Omental fat pad (tissue), 4 donors: ENCODE measurements at places on chromosomes 7 and 10.

GRCh38 chr10:71727105-71727737 is 7.6 kb upstream of the C10orf105 start:
- DNase-seq, result no peak

GRCh38 chr10:118246332-118247295 is 95.5 kb downstream of the FAM204A start:
- DNase-seq, result no peak

GRCh38 chr10:112287844-112288243 is 4.6 kb downstream of the TECTB start:
- DNase-seq, result no peak

DNA sequence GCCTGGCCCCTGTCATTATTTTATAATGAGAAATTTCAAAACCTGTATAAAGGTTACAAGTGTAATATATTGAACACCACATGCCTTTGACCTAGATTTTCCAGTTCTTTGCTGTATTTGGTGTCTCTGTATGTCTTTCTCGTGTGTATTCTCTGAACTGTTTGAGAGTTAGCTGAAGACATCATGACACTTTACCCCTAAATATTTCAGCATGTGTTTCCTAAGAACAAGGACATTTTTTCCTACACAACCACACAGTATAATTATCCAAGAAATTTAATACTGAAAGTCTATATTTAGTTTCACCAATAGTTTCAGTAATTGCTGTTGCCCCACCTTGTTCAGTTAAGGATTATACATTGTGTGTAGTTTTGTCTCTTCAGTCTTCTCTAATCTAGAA is 14.8 kb downstream of the ZRANB1 start:
- no peak for DNase-seq

- DNase-seq, result no peak
Observed at GRCh38 chr7:70393956-70394355, 738.0 kb upstream of the GALNT17 start.

DNA sequence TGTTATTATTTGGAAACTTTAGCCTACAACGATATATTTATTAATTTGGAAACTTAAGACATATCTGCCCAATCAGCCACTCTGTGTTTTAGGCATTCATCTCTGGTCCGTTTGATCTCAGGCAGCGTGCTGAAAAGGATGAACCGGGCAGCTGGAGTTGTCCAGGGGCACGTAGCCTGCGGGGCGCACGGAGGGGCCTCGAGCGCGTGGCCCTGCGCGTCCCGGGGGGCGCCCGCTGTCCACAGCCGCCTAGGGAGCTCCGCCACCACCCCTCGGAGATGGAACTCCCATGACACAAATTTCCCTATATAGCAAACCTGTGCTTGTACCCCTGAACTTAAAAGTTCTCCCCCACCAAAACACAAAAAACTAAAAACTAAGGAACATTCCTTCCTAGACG is 24.3 kb upstream of the MKI67 start:
- DNase-seq, result no peak

DNA sequence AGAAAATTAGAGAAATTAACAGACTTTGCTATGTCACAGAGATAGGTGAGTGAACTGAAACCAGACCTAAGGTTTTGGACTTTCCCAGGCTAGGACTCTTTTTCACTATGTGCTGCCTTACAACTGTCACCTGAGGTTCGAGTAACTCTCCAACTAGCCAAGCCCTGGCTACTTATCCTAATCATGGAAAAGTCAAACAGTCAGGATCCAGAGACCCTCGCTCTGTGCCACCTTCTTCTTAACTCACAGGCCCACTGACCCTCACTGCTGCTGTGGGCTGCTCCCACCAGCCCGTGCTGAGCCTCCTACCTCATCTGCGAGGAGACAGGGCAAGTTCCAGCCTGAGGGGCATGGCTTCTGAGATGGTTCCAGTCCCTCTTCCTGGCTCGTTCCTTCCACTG is 211.4 kb upstream of the KLF14 start:
- DNase-seq, result no peak

DNA sequence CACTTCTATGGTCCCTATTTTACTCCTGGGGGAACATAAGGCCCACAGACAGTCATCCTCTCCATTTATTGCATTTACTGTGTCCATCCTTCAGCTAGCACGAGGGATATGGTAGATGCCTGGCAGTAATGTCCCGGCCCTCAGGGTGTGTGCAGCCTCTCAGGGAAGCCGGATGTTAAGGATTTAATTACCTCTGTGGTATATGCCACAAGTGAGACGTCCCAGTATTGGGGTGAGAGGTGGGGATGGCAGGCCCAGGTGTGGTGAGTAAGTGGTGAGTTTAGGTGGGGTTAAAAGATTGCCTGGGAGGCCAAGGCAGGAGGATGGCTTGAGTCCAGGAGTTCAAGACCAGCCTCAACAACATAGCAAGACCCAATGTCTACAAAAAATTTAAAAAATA is 144.9 kb downstream of the SH3PXD2A start:
- DNase-seq, result no peak

DNA sequence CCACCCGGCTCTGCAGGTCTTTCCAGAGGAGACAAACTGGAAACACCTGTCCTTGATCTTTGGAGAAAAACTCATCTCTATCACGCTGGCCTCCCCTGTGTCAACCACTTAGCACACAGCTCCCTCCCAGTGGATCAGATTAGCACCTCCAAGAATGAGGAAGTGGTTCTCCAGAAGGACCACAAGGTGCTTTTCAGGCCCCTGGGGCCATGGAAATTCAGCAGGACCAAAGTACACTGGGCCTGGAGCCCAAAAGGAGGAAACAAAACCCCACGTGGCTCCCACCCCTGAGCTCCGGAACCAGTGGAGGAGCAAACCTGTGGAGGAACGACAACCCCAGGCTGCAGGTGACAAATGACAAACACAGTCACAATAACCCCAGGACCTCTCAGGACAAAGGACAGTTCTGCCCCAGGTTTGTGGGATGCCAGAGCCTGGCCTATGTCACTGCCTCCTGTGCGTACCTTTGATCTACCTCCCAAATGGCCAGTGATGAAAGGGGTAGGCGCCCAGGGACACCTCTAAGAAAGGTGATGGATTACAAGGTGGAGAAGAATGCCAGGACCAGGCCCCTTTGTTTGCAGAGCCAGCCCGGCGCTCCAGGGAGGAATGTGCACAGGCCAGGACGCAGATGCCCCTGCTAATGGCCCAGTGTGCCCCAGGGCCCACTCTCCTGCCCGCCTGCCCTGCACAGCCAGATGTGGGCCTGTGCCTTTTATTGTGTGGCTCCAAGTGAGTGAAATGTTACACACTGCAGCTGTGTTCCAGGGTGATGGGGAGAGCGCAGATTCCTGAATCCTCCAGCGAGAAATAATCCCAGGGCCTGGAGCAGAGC is 5.7 kb downstream of the TNS3 start:
- DNase-seq, result no peak

DNA sequence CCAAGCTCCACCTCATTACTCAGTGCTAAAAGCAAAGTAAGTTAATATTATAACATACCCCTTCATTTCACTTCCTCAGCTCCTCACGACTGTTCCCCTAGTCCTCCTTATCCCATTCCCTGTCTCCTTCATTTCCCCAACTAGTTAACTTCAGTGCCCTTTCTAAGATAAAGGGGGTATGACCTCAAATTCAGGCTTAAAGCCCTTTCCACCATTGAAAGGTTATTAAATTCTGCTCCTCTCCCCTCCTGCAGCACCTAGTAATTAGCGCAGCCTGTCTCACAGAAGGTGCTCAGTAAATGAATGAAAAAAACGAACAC is 1.0 kb downstream of the CRPPA start:
- DNase-seq, result no peak

GRCh38 chr7:74010407-74010806 is 17.6 kb upstream of the ELN start:
- no peak for DNase-seq

DNA sequence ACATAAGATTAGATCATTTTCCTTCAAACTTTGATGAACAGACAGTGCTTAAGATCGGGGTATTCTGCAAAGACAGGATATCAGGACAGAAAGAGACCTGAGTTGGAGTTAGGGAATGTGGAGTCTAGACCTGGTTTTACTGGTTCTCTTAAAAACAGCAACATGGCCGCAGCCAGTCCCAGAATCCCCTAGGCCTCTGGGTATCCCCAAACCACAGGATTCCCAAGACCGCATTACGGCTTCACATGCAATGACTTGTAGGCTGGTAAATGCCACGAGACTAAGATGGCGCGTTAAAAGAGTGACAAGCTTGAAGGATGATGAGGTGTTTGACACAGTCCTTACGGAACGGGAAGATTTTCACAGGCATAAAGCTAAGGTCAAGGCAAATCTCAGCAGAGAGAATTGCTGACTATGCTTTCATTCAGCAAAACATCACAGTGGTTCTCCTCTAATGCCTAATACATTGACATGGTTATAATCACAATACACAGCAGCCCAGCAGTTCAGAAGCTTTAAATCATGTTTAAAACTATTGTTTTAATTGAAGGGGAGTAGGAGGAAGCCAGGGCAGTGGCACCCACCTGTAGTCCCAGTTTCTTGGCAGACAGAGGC is 32.9 kb downstream of the MPP7 start:
- DNase-seq, result no peak

GRCh38 chr10:100685331-100685730 is 60.1 kb upstream of the PAX2 start:
- no peak for DNase-seq

DNA sequence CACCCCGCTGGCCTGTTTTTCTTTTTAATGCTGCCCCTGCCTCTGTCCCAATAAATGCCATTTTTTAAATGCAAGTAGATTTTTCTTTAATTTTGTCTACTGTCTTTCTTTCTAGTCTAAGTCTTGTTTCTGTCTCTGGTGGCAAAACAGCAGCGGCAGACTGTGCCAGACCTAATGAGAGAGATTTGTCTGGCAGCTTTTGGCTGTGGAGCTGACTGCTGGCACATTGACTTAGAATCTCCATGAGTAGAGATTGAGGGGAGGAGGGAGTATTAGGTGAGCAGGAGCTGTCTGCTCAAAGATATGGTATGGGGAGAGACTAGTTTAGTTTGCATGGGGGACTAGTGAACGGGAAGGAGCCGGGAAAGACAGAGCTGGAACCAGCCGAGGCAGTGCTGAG is 13.0 kb downstream of the VWA2 start:
- DNase-seq, result no peak
